ENCODE measurements at places on chromosomes 7 and 10.
A peak's percentile ranks its signal among the peaks of the same experiment; 100 is the strongest.

DNA sequence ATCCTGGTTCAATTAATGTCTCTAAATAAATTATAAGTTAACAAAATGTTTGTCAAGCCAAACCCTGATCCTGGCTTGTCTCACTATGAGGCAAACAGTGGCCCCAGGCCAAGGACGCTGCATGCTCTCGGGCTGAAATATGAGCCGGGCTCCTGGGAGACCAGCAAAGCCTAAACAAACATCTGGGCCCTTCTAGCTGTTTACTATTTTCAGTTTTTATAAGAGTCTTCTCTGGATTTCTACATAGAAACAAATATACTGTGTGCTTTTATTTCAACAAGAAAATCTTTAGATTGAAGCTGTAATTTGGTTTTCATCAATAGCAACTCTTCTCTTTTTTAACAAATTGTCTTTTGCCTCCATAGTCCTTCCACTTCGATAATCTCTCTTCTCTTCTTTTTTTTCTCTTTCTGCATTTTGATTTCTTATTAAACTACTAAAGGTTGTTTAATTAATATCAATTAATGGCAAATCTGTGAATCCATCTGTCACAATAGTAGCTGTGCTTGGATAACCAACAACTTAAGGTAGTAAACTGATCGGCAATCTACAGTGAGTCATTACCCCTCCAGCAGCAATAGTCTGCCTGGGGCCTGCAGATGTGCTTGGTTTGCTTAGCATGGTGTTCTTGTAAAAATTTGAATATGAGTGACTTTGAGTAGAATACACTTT lies 83.3 kb upstream of the DNAJC1 start:
- peak; percentile 54 for DNase-seq

DNA sequence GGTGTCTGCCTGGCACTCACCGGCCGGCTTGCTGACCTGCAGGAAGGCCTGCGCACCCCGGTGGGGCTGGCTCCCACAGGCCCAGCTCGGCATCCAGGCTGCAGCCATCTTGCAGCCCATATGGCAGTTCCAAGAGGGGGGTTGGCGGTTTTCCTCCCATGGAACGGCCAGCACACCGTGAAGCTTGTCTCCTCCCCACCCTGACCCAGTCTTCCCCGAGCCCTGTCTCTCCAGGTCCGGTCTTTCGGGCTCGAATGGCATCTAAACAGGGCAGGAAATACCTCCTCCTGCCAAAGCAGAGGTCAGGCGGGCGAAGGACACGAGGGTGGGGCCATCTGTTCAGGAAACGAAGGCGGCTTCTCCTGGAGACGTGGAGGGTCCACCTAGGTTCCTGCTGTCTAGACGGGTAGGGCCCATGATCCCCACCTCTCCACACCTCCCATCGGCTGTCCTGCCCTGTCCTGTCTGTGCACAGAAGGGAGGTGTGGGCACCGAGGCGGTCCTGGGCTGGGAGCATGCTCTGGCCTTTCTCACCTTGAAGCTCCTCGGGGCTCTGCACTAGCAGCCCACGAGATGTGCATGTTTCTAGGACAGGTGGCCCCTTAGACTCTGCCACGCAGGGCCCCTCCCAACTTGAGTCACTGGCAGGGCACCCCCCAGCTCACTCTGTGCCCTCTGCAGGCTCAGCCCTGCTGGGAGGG lies 113.7 kb upstream of the DIP2C start:
- peak; percentile 31 for DNase-seq

DNA sequence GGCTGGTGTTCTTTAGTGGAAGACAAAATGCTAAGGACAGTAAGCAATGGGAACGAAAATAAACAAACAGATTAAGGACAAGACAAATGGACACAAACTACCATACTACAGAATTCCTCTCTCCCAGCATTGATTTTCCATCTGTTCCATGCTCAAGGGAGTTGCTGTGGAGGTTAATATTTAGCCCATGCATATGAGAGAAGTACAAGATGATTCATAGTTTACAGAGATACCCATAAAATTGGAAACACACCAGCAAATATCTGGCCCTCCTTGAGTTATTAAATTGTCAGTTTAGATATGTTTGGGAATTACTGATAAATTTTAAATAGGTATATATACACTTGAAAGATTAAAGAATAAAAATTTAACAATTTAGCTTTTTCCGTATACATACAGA lies 69.8 kb downstream of the GLI3 start:
- DNase-seq, result no peak

- no peak for DNase-seq
Observed at GRCh38 chr10:28479425-28479865, 53.5 kb upstream of the WAC start.

GRCh38 chr7:116897661-116898060 lies 35.3 kb downstream of the CAPZA2 start:
- DNase-seq, result no peak

- DNase-seq, result no peak
Observed at GRCh38 chr7:112125250-112125649, 80.9 kb downstream of the DOCK4 start.
